ENCODE measurements at places on chromosomes 3 and 15.

GRCh38 chr3:168273036-168273435 is 177.3 kb upstream of the GOLIM4 start:
- DNase-seq = no peak

DNA sequence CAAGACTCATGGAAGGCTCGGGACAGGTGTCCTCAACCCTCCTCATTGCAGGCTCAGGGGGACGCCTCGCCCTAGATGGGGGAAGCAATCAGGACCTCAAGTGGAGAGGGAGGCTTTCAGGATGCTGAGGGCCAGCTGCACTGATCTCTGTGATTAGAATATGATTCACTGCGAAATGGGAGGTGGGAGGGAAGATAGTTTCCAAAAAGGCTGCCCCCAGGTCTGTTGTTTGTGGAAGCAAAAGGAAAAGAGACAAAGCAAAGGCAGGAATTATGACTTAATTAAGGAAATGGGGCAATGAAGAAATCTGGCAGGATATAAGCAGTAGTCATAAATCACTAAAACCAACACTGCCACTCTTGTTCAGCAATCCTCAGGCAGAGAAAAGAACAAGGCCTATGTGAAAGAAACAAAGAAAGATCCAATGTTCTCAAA is 85.6 kb upstream of the ABHD17C start:
- DNase-seq = no peak

GRCh38 chr3:139772539-139773500 is 95.0 kb upstream of the NMNAT3 start:
- no peak for DNase-seq

- no peak for DNase-seq
Observed at GRCh38 chr15:42190370-42190769, 17.7 kb downstream of the VPS39 start.

GRCh38 chr3:98903099-98903498 is 1.6 kb upstream of the DCBLD2 start:
- no peak for DNase-seq

GRCh38 chr3:101011136-101011535 is 17.9 kb upstream of the ABI3BP start:
- no peak for DNase-seq

DNA sequence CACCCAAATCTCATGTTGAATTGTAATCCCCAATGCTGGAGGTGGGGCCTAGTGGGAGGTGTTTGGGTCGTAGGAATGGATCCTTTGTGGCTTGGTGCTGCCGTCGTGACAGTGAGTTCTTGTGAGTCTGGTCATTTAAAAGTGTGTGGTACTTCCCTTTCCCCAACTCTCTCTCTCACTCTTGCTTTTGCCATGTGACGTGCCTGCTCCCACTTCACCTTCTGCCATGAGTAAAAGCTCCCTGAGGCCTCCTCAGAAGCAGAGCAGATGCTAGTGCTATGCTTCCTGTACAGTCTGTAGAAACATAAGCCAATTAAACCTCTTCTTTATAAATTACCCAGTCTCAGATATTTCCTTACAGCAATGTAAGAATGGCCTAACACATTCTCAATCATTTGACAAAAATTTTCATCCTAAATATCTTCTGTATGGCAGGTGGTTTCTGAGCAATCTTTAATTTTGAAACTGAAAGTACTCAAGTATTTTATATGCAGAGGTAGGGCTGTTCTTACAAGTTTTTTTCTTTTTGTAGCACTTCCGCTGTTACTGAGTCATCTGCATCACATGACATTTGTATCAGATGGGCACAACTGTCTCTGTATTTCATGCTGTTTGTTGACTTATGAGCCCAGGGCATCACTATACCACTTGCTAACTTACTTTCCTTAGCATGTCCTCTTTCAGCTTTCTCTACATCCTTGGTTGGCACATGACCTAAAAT is 8.8 kb downstream of the RPL39L start:
- no peak for DNase-seq

DNA sequence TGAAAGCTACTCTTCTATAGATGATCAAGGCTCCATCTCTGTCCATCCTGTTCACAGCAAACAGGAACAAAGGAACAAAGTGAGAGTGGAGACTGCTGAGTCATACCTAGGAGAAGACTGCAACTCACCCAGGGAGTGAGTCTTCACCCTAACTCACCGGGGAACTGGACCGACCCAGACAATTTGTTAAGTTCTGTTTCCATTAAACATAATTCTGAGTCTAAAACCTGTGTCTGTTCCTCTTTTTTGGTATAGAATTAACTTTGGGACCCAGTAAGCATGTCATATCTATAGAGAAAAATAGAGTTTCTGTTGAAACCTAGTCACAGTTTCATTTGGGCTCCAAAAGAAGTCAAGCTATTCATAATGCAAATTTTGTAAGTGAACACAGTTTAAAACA is 21.6 kb downstream of the CCDC80 start:
- DNase-seq = no peak

- no peak for DNase-seq
Observed at GRCh38 chr3:121584418-121584817, 8.8 kb upstream of the FBXO40 start.

- no peak for DNase-seq
Observed at GRCh38 chr15:60392601-60392985, 5.2 kb downstream of the ANXA2 start.

- no peak for DNase-seq
Observed at GRCh38 chr3:136021803-136022202, 56.3 kb downstream of the PPP2R3A start.

DNA sequence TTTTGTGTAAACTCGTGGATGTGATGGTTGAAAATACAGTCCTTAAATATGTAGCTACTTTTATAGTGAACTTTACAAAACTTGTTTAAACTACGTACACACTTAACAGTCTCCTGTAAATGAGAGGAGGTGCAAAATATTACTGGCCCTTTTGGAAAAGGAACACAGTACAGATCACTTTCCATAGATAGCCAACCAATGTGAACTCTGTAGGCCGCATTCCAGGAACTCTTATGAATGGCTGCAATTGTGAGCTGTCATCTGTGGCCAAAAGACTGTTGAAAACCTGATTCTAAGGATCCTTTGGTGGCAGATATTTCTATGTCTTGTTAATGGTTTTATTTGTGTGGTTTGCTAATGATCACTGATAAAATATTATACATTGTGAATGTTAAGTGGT is 6.2 kb downstream of the TSC22D2 start:
- DNase-seq = no peak

DNA sequence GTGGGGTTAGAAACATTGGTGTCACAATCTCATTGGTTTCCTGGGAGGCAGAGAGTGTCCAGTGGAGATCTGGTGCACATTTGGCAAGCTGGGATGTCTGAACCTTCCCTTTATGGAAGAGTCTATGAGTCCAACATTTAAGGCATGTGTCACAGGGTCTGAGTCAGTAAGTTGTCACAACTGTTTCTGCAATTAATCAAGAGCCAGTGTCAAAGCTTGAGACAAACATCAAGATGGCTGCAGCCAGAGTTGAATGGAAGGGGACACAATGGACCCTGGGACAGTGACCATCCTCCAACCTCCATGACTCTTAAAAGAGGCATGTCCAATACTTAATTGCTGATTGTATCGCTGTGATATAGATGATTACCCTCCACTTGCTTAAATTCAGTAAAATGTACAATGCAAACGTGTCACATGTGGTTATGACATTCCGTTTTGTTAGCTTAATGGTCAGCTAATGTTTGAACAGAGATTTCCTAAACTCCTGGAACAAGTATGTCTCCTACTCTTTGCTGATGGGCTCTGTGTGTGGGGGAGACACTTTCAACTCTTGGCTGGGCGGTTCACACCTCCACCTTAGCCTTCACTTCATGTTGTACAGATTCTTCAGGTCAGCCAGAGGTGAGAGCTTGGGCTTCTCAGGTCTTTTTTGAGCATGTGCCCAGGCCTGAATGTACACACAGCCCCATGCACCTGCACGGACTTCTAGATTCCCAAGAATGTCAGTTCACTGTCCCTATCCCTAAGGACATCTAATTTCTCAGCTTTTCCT is 79.9 kb upstream of the PRR23E start:
- no peak for DNase-seq

DNA sequence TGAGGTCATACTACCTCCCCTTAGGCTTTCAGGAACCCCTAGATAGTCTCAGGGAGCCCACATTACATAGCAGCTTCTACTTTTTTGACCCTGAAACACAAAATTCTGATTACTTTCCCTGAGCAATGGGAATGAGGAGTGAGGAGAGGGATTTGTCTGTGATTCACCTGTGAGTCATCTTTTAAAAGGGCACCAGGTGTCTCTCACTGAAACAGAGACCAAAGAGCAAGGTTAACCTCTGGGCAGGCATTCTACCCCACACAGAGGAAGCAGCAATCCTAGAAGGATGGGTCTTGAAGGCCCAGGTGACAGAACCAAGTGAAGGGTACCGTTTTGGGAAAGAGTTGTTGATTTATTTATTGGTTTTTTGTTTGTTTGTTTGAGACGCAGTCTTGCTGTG is 31.1 kb upstream of the UBE2E2 start:
- no peak for DNase-seq

- no peak for DNase-seq
Observed at GRCh38 chr3:104717828-104718196, 648.9 kb upstream of the ALCAM start.

DNA sequence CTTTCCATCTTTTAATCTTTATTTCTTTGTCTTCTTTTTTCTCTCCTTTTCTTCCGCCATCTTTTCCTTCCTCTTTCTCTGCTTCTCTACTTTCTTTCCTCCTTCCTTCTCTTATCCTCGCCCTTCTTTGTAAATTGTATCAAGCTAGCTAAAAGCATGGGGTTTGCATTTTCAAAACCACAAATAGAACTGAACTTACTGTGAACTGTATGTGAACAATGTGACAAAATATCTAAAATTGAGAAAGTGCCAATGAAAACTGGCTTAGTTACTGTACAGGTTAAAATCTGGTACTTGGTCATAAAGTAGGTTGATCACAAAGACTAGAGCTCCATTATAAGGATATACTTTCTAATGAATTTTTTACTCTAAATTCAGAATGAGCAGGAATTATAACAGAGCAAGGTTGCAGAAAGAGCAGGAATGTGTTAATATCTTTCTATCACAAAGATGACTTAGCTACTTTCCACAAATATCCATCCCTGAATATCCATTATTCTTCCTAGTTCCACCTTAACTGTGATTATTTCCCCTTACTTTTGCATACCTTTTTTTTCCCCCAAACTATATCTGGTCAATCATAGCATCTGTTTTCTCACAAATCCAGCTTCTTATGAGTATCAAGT is 122.4 kb downstream of the LSAMP start:
- DNase-seq = no peak

DNA sequence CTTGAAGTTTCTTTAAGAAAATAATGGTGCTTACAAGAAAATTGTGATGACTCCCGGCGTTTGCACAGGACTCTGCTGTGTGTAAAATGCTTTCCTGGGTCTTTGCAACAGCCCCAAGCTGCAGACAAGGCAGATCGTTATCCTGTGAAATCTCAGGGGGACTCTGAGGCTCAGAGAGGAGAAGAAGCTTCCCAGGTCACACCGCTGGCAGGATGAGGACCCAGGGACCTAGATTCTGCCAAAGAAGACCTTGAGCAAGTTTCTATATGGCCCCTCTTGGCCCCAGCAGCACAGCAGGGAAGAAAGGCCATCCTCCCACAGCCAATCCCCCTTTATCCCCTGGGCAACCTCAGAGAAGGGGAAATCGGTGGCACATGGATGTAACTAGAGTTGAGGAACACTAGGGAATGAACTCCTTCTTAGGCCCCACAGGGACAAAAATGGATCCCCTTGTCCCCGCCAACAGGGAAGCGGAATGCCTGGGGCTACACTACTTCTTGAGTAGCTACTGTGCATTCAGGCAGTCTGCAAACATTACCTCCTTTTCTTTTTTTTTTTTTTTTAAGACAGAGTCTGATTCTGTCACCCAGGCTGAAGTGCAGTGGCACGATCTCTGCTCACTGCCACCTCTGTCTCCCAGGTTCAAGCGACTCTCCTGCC is 72.8 kb downstream of the CPN2 start:
- DNase-seq = no peak

- no peak for DNase-seq
Observed at GRCh38 chr3:13975686-13976085, 95.8 kb upstream of the WNT7A start.

DNA sequence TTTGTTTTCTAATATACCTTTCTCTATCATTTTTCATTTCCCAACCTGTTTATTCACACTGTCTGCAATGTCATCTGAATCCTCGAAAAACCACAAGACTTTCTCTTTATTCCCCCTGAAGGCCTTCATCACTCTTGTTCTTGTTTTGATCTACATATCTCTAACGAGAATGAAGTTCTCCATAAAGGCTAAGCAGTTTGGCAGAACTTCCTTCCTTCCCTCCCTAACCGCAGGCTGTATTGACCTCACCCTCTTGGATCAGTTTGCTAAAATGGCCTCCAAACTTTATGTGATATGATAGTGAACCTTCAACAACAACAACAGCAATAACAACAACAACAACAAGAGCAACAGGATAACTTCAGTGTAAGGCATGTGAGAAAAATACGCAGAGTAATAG is 392.8 kb downstream of the TIGIT start:
- DNase-seq = no peak

- no peak for DNase-seq
Observed at GRCh38 chr15:74301583-74302361, 65.6 kb downstream of the CCDC33 start.

DNA sequence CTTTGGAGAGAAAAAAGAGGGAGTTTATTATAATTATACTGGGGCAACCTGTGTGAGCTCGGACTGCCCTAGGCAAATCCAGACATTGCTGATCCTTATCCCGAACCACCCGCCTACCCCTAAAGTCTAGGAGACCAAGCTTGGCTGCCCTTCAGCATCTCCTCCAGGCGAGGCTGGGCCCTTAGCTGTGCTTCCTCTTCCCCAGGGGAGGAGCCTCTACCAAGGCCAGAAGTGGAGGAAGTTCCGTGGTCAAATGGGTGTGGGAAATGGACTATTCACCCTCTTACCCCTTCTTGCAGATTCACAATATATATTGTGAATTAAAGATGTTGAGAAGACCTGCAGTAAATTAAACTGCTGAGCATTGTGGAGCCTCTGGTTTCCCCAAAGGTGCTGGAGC is 158.3 kb upstream of the HES1 start:
- no peak for DNase-seq

DNA sequence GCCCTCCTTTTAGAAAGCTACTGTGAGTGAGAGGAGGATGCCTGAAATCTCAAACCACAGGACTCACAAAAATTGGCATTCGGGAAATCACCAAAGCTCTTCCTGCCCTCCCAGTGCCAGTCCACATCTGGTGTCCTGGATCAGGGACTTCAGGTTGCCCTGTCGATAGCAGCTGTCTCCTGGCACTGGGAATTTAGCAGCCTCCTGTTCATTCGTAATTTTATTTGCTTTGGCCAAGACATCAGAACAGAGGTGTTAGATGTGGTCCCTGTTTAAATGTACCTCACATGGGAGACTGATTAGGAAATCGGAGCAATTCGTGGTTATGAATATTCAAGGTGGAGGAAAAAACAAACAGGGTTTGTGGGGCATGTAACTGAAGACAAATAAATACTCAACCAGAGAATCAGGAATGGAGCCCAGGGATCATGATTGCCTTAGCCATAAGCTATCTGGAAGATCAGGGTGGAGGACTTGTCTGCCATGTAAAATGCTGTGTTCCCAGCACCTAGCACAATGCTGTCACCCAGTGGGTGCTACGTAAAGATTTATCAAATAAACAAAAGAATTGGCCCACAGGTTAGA is 265.2 kb upstream of the PROK2 start:
- no peak for DNase-seq

- DNase-seq = no peak
Observed at GRCh38 chr15:76038512-76038911, 21.3 kb upstream of the TMEM266 start.

GRCh38 chr3:120796976-120797375 is 54.4 kb downstream of the GTF2E1 start:
- no peak for DNase-seq

Measured in NT2/D1 (cell line).